ENCODE measurements at places on chromosomes 7 and 10. TPM values are rescaled to one million over a fixed set of nuclear protein-coding genes. Genes with fewer than 3 reads are reported as not detected.

DNA sequence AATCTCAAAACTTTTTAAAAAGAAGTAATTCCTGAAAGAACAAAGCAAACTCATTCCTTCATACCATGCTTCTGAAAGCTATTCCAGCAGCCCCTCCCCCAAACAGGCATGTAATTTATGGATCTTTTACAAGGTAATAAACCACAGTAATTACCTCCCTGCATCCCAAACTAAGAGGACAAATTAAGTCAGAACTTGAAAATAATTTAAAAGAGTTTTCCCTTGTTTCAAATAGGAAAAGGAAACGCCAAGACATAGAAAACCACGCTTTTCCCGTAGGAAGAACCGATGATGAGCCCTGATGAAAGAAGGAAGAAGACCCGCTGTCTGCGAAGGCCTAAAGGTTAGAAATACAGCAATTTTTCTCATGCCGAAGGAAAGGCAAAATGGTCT, 8.9 kb downstream of the HOXA4 start:
- no peak for DNase-seq

- no peak for DNase-seq
Measured at GRCh38 chr10:1403508-1404322, 333.6 kb downstream of the ADARB2 start.

DNA sequence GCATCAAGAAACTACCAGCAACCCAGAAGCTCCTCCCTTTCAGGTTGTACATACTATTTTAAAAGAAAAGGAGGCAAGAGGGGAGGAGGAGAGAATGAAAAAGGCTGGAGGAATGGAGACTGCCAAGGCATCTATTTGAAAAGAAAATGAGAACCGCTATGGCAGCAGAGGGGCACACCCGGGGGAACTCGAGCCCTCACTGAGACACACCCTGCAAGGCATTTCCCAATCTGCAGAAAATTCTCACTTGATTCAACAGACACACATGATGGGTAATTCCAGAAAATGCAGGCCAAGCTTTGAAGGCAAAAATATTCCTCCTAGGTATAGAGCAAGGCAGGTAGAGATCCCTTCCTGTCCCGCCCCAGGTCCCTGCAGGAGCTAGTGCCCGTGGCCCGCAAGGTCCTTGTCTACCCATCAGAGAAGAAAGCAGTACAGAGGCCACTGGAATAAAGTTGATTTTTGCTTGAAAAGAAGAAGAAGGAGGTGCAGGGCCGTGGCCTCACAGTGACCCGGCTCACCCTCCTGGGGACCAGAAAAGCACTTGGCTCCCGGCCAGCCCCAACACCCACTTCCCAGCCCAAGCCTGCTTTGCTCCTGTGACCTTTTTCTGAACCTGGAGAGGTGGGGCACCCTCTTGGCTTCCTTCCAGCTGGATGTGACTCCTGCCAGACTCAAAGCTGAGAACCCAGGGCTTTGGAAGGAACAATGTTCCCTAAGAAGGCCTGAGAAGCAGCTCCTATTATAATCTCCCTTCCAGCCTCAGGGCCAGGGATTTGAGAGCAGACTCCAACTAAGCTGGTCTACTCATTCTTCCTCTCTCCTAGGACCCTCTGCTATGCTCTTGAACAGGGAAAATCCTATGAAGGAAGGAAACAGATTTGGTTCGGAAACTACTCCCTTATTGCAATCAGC, 6.2 kb upstream of the PIK3CG start:
- DNase-seq = peak; percentile 54

The SCART1 gene
- 2.5 TPM for total RNA-seq

The JAKMIP3 gene
- total RNA-seq = 0.24 TPM

The NAT16 gene
- total RNA-seq = not detected

The WNT8B gene
- not detected for total RNA-seq

The VDAC2 gene
- 284 TPM for total RNA-seq

The TRIP6 gene
- total RNA-seq = 42.7 TPM

The TRPV5 gene
- not detected for total RNA-seq

Data from mucosa of descending colon (tissue), 3 donors.